ENCODE measurements at places on chromosomes 6 and 20.

DNA sequence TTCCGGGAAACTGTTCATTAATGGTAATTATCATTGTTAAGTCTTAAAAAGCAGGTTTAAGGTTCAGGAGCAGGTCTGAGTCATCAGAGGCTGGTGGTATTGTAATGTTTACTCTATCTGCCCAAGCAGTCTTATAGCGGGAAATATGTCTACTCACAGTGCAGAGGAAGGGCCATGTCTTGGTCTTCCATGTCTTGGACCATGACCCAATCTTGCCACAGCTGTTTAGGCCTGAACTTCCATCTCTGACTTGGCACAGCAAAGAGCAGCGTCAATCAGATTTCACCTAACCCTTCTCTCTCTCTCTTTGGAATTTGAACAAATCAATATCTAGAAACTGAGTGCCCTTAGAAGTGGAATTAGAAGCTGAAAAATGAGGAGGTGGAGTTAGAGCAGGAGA is 25.8 kb downstream of the SLC2A12 start:
- no peak for DNase-seq

- no peak for DNase-seq
Measured at GRCh38 chr6:142374965-142375733, 73.3 kb downstream of the ADGRG6 start.

DNA sequence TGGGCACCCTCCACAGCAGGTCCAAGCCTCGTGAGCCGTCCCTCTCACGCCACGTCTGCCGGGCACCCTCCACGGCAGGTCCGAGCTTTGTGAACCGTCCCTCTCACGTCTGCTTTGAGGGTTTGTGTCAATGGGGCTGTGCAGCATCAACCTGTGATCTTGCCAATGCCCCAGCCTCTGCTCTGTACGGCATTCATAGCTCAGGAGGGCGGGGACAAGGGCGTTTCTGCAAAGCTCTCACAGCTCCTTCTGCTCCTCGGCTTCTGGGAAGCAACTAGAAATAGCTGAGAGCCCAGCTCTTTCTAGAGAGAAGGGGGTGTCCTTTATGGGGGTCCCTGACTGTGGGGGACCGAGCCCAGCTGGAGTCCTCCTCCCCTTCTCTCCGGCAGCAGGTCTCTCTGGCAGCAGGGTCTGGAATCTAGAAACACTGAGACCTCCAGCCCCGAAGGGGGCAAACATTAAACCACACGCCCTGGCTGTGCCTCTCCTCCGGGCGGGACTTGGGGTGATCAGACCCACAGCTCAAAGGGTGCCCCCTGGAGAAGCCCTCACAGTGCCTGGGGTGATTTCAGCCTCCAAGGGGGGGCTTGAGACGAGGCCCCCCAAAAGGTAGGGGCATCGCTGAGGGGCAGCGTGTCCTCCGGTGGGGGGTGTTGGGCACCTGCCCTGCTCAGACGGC is 41.2 kb upstream of the CHRNA4 start:
- no peak for DNase-seq

GRCh38 chr6:1028723-1029122 is 283.2 kb upstream of the FOXQ1 start:
- no peak for DNase-seq

DNA sequence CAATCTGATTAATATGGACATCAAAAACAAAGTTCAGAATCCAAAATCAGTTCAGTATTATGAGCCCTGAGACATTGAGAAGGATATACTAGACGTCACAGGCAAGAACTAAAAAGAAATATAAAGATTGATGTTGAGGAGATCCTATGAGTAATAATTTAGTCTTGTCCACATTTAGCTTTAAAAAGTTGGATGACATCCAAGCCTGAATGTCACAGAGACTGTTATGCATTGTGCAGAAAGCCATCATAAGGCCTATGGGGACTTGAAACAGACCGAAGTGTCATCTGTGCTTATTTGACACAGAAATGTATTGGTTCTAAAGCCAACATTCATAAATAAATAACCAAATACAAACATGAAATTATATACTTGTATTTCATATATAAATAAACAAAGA is 581.8 kb upstream of the MMS22L start:
- DNase-seq: no peak

GRCh38 chr6:14710421-14710820 is 535.4 kb upstream of the JARID2 start:
- DNase-seq: no peak

- DNase-seq: no peak
Measured at GRCh38 chr6:103113416-103113815, 1719.9 kb downstream of the GRIK2 start.

GRCh38 chr6:145331066-145331465 is 404.3 kb downstream of the EPM2A start:
- no peak for DNase-seq

DNA sequence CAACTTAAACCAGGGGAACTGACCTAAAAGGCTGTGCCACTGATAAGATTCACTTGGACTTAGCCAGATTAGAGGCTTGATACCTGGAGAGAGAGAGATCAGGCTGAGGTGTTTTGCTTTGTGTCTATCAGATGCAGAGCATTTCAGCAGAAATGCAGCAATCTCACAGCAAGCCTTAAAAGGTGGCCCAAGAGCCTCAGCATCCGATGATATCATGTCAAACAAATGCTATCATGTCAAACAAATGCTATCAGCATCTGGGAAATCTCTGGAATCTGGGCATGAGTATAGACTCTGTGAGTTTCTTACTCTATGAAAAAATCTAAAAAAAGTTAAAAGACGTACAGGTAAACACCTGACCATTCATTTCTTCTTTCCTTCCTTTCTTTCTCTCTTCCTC is 718.9 kb downstream of the EYS start:
- DNase-seq: no peak

DNA sequence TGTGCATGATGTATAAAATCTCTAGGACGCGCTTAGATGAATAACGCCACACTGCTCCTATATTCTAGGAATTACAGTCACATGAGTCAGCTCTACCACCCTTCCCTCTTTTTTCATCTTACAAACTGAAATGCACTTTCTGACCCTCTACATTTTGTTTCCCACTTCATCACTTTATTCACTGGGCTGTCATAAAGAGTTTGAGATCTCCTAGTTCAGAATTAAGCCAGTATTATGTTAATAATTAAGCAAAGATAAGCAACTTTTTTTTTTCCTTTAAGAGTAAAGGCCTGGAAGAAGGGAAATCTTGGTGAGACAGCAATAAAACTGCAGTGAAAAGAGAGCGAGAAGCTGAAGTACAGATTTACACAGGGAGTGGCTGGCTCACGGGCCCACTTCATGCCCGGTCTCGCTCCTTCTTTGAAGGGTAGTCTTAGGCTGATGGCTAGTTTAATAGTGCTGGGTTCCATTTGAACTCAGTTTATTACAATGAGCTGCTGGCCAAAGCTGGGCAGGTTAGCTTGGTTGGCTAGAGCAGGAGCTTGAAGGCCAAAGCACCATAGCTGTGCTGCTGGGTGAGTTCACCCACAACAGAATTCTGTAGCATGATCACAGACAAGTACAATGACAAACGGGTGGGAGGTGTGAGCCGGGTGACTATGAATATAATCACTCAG is 110.6 kb downstream of the MAP7 start:
- no peak for DNase-seq

- no peak for DNase-seq
Measured at GRCh38 chr20:47705497-47705856, 79.8 kb downstream of the SULF2 start.

DNA sequence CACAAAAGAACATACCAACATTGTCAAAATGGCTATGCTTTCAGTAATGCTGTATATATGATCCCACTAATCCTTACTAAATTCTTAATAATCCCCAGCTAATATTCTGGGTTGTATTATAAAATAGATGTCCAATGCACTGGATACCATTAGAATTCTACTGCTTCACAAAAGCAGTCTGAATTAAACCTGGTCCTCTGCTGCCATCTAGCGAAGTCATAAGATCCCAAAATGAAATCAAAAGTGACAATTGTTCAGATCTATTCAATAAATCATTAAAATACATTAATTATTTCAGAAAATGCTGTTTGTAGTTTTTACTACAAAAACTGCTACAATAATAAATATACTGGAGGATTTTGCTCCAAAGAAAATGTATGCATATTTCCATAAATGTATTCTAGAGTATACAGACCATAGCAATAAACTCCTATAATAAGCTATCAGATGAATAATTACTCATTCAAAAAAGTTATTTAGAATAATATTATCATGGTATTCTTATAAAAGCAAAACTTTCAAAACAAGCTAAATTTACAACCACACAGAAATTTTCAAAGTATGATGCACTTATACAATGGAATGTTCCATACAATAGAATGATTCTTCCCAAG is 92.6 kb downstream of the RNGTT start:
- DNase-seq: no peak

DNA sequence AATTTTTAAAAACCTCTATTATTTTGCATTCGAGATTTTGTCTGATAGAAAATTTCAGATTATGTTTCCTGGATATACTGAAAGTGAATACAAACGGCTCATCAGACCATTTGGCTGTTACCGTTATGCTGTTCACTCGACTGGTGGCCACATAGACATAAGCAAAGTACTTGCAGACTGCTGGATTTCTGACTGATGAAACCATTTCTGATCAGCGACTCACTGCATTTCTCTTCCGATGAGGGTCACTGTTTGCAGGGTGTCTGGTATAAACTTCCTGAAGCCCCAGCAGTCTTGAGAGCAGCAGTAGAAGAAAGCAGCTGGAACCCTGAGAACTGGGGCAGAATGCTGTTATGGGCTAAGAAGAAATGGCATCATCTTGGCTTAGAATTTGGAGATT is 17.7 kb downstream of the SNX9 start:
- DNase-seq: no peak

- DNase-seq: no peak
Measured at GRCh38 chr6:120671519-120671918, 662.8 kb downstream of the TBC1D32 start.

DNA sequence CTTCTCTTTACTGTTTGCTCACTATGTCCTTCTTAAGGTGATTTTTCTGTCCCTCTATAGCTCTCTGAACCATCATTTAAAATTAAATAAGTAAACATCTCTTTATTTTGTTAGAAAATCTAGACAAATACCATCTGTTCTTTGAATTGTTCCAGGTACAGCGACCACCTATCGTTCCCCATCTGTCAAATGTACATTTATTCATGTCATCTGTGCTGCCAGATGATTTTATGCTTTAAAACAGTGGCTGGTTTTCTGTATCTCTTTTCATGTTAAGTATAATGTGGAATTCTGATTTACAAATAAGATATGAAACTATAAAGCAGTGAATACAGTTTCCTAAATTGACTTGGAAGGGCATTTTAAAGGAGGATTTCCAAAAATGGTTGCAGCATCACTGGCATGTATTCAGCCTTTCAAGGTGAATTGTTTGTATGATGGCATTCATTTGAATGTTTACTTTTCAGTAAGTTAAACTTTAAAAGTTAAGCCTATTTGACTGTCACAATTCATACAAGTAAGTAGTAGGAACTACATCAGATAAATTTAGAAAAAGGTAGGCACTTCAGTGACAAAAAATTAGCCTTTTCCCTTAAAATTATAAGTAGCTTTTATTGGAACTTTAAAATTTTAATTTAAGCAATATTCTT is 92.6 kb upstream of the CLVS2 start:
- DNase-seq: no peak

DNA sequence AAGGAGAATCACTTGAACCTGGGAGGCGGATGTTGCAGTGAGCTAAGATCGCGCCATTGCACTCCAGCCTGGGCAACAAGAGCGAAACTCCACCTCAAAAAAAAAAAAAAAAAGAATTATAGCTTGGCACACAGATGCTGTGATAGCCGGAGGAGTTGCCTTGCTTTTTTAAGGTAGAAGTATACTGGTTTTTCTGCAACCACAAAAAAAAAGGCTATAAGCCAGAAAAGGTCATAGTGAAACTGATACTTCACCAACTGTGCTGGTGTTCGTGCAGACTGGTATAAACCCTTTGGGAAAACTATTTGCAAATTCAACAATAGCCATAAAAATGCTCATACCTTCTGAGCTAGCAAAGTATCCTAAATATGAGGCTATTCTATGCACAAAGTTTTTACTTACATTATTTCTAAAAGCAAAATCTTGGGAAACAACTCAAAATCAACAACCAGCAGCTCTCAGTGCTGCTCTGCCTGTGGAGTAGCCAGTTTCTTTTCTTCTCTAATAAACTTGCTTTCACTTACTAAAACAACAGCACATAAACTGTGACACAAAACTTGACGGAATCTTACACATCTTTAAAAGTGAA is 44.0 kb downstream of the B4GALT5 start:
- no peak for DNase-seq

All from stimulated activated CD8-positive, alpha-beta memory T cell treated with anti-CD3 and anti-CD28 coated beads, Interleukin-4, amount 100 ng/mL, for 24 hours (primary cell).